Stimulated activated CD4-positive, alpha-beta T cell treated with anti-CD3 and anti-CD28 coated beads, Interleukin-15, amount 100 ng/mL, for 1 hour (primary cell): ENCODE measurements at places on chromosomes 12 and 14.

GRCh38 chr12:70033310-70033709, 208.3 kb downstream of the MYRFL start:
- no peak for DNase-seq

GRCh38 chr12:122866950-122867607, 28.8 kb downstream of the VPS37B start:
- no peak for DNase-seq

DNA sequence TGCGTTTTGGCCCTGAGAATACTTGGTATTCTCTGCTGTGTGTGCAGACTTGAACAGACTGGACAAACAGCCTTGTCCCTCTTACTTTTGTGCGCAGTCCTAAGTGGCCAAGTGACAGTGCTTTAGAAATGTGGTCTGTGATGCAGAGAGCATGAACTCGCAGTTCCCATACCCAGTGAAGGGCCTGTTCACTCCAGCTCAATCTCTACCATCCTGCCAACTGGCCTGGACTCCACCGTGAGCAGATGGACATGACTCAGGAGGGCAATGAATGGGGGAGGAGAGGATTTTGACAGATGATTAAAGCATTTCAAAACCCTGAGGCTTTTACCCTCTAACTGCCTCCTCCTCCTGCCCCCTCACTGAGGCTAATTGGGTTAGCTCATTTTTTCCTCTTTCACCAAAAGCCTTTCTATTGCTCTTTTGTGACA, 62.5 kb upstream of the PYGL start:
- DNase-seq, result no peak

DNA sequence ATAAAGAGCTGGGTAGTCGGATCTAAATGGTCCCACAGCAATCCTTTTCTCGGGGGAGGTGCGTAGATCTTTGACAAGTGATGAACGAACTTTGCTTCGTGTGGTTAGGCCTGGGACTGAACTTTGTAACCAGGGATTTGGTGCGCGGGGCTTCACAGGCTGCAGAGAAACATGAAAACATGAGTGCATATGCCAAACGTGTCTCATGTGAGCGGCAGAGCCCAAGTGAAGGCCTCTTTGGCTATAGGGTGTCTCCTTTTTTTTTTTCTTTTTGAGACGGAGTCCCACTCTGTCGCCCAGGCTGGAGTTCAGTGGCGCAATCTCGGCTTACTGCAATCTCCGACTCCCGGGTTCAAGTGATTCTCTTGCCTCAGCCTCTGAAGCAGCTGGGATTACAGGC, 12.0 kb upstream of the RIOX1 start:
- DNase-seq, result no peak

- no peak for DNase-seq
Measured at GRCh38 chr12:22310709-22311108, 23.8 kb downstream of the ST8SIA1 start.

DNA sequence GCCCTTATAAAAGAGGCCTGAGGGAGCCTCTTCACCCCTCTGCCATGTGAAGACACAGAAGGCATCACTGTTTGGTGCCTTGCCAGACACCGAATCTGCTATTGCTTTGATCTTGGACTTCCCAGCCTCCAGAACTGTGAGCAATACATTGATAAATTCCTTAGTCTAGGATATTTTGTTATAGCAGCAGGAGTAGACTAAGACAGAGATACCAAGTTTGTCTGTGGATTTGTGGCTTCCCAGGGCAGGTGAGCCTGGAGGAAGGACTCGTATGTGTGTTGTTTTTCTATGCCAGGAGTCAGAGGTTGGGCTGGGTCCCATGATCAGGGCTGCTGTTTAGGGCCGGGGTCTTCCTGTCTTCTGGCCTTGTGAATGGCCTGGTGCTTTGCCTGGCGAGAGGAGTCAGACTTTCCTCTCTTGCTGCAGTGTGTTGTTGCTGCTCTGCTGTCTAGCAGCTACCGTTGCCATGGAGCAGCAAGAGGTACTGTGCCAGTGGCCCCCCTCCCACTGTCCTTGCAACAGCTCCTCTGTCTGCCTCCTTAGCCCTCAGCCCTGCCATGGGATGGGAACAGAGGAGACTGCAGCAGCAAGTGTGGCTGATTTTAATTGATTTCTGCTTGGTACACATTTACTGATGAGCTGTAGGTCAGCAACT, 111.2 kb downstream of the CHST11 start:
- DNase-seq, result no peak

GRCh38 chr14:69662636-69663299, 51.4 kb downstream of the SUSD6 start:
- no peak for DNase-seq

- DNase-seq, result no peak
Measured at GRCh38 chr12:131021154-131021541, 67.4 kb downstream of the ADGRD1 start.

- no peak for DNase-seq
Measured at GRCh38 chr14:21096978-21097635, 1.3 kb downstream of the ZNF219 start.

- no peak for DNase-seq
Measured at GRCh38 chr14:21496453-21496852, 14.7 kb downstream of the METTL3 start.

- no peak for DNase-seq
Measured at GRCh38 chr12:116454950-116455447, 104.2 kb upstream of the MAP1LC3B2 start.

GRCh38 chr12:3182426-3182825, 105.2 kb downstream of the TSPAN9 start:
- DNase-seq, result no peak

GRCh38 chr14:35341751-35342488, 49.7 kb downstream of the PSMA6 start:
- DNase-seq, result no peak

DNA sequence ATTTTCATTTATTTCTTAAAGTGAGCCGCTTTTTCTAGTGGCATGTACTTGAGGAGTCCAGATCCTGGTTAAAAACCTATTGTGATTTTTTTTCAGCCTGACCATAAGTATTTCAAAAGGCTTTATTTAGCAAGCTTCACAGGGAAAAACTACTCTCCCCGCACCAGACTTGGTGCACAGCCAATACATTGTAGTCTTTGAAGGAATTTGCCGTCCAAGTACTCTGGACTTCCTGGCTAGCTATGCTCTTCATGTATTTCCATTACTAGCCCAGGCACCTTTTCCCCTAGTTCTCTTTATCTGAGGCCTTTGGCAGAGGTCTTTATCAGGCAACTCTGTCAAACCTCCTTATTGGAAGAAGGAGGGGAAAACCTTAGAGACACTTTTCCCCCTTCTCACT, 234.7 kb downstream of the CCDC91 start:
- no peak for DNase-seq

DNA sequence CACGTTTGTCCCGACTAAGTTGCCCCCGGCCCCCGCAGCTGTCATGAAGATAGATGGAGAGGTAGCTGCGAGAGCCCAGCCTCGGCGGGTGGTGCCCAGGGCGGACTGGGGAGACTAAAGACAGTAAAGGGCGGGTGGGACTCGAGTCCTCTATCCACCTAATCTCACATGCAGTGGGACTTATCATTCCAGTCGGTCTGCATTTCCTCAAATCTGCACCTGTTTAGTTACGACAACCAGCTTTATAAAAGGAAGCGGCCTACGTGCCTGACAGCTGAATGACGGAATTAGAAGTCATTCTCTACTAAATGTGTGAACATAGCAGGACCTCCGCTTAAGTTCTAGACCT, 109.8 kb upstream of the EGLN3 start:
- DNase-seq, result no peak

DNA sequence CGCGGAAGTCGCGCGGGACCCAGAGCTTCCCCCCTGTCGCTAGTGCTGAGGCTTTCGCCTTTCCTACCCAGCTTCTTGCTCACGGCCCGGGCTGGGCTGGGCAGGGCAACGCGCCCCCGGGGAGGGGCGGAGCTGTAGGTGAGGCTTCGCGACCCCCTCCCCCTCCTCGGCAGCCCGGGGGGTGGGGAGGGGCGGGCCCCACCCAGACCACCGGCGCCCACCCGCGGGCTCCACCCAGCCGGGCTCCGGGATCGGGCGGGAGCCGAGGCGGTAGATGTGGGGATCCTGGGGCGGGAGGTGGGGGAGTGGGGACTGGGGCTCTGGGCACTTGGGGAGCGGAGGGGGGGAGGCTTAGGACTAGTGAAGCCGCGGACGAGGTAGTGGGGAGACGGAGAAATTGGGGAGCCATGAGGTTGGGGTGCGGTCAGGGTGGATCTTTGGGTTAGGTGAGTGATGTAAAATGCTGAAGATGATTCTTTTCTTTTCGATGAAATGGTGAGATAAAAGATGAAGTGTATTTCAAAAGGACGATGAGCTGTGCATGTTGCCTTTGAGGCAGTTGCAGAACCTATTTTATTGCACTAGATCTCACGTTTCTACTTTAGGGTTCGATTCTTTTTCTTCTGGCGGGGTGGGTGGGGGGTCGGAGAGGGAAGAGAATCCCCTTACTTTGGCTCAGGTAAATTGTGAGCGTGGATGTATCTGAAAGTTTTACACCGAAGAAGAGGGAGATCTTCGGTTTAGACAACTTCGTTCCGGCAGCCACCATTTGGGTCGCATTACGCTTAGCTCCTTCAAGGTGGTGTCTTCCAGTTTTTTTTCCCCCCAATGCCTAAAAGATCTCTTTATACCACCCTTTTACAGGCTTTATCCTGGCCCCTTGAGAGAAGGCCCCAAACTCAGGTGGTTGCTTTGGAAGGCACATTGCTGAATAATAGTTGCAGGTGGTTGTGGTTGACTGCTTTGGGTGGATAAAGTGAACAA, 619 bp downstream of the ERC1 start:
- DNase-seq, result no peak

GRCh38 chr12:133010657-133011297, 24.6 kb downstream of the ZNF26 start:
- DNase-seq, result no peak

GRCh38 chr12:59164991-59165718, 244.9 kb upstream of the LRIG3 start:
- DNase-seq, result no peak

DNA sequence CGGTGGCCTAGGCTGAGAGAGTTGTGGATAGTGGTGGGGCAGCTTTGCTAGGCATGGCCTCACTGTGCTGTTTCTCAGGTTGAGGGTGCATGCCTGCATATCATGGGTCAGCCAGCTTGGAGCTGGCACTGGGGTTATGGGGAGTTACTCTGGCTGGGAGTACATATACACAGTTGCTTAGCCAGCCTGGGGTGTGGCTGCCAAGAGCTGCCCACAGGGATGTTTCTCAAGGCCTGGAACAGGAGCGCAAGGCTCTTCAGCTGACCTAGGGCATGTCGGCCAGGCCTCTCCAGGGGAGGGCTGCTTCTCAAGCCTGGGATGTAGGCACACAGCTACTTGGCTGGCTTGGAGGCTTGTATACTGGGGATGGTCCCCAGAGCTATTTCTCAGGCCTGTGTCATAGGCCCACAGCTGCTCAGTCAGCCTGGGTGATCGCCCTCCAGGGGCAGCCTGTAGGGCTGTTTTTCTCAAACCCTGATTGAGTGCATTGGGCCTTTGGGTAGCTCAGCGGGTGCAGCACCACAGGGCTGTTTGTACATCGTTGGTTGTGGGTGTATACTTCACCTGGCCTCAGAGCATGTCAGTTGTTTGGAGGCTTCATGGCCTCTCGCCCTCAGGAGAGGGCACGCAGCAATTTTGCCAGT, 114.9 kb downstream of the METTL25 start:
- DNase-seq, result no peak

- DNase-seq, result no peak
Measured at GRCh38 chr14:75401361-75401760, 26.5 kb upstream of the JDP2 start.

DNA sequence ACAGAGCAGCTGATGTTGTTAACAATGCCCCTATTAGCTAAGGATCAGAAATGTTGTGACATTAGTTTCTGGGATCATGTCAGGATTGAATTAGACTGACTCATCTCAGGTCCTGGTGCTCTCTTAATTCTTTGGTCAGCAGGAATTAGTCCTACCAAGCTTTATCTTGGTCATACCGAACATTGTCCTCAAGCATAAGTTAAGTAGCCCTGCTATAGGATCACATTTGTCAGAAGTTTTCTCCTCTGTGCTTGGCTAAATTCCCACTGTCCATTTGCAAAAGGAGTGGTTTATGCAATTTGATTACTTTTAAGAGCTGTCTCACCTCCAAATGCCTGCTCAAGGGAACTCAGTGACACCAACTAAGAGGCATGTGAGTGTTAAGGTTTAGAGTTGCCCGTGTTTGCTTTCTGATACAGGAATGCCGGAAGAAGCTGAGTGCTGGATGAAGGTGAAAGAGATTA, 48.4 kb upstream of the IFNG-AS1 start:
- no peak for DNase-seq

DNA sequence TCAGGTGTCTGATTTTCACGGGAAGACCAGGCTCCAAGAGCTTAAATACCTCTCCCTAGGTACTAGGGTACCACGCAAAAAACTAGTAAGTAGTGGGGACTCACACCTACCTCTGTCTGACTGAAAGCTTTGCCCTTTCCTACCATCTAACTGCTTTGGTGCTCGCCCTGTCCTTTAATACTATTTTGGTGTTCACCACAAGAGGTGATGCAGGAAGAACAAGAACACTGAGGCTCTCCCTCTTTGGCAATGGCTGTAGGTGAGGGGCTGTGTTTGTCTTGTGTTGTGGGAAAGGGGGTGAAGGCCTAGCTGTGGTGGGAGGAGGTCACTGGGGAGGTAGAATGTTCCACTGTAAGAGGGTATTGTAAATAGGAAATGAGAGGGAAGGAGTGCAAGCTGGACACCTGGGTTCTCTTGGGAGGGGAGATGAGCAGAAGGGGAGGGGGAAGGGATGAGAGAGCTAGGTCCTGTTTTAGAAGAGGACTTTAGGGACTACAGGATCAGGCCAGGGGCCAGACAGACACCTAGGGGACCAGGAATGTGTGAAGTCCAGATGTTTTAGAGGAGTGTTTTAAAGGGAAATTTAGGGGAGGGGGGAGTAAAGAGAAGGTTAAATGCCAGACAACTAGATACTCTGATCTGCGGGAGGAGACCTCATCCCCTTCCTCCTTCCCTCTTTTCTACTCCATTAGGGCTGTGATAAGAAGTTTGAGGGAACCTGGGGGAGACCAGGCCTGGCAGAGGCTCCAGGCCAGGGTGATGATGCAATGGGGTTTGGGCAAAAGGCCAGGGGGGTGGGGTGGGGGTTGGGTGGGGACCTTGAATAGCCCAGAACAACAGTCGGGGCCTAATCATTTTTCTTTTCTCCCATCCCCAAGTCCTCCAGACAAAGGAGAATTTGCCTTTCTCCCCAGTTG, 2.1 kb downstream of the ITGA5 start:
- no peak for DNase-seq

DNA sequence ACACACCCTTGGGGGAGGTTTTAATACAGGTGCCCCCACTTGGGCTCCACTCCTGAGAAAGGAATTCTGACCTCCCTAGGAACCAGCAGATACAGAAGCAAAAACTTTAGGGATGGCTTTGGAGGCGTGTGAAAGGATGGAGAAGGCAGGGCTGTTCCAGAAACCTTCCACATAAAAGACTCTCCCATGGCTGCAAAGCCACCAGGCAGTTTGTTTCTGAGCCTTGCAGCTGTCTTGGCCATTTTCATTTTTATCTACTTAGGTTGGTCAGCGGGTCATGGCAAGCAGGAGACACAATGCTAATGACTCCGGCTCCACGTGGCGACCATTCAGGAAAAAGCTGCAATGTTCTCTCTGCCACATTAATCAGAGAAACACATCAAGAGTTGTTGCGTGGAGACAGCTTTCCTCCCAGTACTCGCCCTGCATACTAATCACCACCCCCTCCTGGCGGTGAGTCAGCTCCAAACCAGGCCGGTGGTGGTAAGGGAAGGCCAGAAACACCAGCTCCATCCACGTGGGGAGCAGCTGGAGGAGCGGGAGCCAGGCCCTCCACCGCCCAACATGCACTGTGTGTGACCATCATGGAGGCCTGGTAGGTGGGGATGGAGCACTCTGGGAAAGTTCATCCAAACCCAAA, 30.9 kb upstream of the IRF2BPL start:
- DNase-seq, result no peak
